ENCODE measurements at places on chromosomes 5 and 9.
A peak's percentile ranks its signal among the peaks of the same experiment; 100 is the strongest.

DNA sequence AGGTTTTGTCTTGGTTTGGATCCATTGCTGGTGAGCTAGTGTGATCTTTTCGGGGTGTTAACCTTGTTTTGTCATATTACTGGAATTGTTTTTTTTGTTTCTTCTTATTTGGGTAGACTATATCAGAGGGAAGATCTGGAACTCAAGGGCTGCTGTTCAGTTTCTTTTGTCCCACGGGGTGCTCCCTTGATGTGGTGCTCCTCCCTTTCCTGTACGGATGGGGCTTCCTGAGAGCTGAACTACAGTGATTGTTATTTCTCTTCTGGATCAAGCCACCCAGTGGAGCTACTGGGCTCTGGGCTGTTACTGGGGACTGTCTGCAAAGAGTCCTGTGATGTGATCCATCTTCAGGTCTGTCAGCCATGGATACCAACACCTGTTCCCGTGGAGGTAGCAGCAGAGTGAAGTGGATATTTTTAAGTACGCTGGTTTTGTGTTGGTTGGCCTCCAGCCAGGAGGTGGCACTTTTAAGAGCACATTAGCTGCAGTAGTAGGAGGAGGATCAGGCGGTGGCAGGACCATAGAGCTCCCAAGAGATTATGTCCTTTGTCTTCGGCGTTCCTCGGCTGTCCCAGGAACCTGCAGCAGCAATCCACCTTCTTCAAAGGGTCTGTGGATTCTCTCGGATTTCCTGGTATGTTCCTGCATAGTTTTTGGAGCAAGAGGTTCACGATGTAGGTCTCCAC, 27.2 kb downstream of the SCAMP1 start:
- DNase-seq, result no peak

- DNase-seq, result no peak
These were observed 173.4 kb downstream of the NR3C1 start for GRCh38 chr5:143229896-143230675.

DNA sequence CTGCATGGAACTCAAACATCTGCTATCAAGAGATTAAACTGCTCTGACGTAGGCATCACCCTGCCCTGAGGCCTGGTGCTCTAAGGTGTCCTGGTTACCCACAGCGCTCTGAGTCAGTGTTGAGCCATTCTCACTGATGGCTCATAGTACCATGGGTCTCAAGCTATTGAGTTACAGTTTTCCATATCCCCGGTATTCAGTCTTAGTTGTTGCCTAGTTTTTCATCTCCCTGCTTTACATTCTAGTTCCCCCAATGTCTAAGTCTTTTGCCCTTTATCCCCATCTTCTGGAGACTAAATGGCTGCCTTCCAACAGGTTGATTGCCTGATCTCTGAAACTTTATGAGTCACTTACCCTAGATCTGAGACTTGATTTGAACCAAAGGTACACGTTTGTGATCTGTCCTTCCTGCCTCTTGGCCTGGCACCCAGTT, 161.2 kb upstream of the PTGER4 start:
- no peak for DNase-seq

GRCh38 chr9:127237801-127238200, 26.8 kb upstream of the GARNL3 start:
- no peak for DNase-seq

GRCh38 chr9:37415011-37415719, 7.3 kb upstream of the GRHPR start:
- peak; percentile 62 for DNase-seq

- no peak for DNase-seq
These were observed 64.1 kb downstream of the SLCO4C1 start for GRCh38 chr5:102231693-102232619.

DNA sequence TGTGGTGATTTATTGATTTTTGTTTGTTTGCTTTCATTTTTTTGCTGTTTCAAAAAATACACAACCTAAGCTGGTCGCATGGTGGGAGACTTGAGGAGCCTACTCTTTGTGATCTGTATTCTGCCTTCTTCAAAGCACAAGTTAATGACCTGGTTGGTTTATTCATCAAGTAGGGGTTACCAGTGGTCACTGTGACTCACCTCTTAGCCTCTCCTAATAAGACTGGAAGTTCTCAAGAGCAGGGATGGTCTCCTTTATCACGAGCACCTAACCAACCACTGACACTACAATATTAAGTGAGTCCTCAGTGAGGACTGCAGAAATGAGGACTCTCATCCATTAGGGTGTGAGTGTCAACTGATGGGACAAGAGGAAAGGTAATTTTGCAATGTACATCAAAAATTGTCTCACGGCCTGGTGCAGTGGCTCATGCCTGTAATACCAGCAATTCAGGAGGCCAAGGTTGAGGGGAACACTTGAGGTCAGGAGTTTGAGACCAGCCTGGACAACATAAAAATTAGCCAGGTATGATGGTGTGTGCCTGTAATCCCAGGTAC, 13.6 kb upstream of the MTMR12 start:
- no peak for DNase-seq

GRCh38 chr9:14403081-14403480, 89.1 kb upstream of the NFIB start:
- DNase-seq, result peak; percentile 35

DNA sequence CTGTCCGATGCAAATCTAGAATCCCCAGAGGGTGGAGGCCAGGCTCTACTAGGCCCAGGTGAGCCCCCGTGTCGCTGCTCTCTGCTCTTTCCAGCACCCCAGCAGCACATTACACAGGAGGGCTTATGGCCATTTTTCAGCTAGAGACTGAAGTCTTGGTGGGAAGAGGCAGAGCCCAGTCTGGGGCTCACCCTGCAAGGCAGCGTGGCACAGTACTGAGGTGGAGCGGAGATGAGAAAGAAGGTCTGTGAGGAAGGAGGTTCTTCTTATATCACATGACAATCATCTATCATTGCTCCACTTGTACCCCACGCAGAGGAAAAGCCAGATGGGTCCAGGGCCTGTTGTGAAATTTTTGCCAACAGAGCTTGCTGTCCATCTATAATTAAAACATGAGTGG, 10.0 kb upstream of the KIF12 start:
- no peak for DNase-seq

All from NCI-H2081 (cell line).